ENCODE measurements at places on chromosomes 6 and 20.

GRCh38 chr6:136763716-136764516 is 28.4 kb downstream of the MAP3K5 start:
- DNase-seq = no peak

DNA sequence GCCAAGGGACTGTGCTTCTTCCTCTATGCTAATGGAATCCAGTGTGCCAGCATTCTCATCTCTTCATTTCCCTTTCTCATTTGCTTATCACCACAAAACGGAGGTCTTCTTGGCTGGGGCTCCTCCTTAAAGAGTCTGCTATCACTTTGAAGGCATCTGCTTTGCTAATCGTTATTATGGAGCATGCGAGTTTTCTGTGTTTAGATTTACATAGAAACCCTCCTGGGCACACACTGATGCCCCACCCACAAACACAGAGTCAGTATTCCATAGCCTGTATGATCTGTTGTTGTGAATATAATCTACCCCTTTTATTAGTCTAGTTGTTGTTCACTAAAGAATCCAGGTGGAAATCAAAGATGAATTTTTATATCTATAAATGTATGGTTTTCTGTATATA is 83.4 kb upstream of the XRN2 start:
- no peak for DNase-seq

GRCh38 chr6:111943726-111944125 is 70.5 kb upstream of the FYN start:
- no peak for DNase-seq

DNA sequence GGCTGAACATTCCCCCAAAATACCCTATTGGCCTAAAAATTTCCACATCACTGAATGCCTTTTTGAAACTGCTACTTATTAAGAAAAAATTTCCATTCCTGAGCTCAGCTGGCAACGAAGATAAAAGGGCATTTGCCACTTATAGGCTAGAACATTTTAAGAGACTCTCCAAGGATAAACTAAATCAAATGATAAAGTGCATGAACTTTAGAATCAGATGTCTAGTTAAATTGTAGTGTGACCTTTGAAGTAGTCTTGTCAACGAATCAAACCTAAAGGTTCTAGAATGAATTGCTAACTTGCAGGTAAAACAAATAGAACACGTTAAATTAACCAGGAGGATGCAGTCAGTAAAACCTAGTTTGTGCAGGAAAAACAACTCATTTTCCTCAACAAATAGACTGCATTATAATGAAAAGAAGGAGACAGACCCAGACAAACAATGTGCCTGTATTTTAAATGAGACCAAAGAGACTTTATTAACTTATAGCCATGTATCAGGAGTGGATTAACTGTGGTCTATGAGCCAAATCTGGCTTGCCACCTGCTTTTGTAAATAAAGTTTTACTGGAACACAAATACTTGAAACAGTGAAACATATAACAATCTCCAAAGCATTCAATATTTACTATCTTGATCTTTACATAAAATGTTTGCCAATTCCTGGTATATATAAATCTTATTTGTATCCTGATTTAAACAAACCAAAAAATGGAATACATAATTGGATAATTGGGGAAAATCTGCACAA is 184.4 kb downstream of the MEI4 start:
- DNase-seq = no peak

GRCh38 chr6:73086726-73087125 is 138.6 kb downstream of the KHDC1L start:
- no peak for DNase-seq

GRCh38 chr6:169141671-169142537 is 111.7 kb downstream of the THBS2 start:
- DNase-seq = no peak

- DNase-seq = no peak
Observed at GRCh38 chr20:8330319-8330784, 198.3 kb downstream of the PLCB1 start.

- DNase-seq = peak; percentile 55
Observed at GRCh38 chr20:43681468-43681942, 14.6 kb downstream of the MYBL2 start.

DNA sequence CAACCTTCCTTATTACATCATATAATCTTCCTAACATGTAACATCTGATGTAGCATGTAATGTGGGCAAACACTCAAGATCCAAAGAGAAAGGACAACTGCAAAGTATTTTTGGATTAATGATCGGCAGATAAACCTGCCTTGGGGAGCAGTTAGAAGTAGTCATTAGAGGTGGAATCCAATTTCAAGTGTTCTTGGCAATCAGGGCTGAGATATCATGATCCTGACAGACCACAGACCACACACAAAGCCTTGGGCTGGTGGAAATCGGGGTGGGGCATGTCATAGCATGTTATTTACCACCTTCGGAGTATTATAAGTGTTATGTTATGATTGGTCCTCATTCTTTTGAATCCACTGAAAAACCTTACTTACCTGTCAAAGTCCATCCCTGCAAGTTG is 16.3 kb downstream of the NCOA5 start:
- DNase-seq = no peak

- no peak for DNase-seq
Observed at GRCh38 chr6:393391-394221, 2.1 kb downstream of the IRF4 start.

GRCh38 chr6:79076160-79076559 is 1.9 kb downstream of the PHIP start:
- DNase-seq = no peak

DNA sequence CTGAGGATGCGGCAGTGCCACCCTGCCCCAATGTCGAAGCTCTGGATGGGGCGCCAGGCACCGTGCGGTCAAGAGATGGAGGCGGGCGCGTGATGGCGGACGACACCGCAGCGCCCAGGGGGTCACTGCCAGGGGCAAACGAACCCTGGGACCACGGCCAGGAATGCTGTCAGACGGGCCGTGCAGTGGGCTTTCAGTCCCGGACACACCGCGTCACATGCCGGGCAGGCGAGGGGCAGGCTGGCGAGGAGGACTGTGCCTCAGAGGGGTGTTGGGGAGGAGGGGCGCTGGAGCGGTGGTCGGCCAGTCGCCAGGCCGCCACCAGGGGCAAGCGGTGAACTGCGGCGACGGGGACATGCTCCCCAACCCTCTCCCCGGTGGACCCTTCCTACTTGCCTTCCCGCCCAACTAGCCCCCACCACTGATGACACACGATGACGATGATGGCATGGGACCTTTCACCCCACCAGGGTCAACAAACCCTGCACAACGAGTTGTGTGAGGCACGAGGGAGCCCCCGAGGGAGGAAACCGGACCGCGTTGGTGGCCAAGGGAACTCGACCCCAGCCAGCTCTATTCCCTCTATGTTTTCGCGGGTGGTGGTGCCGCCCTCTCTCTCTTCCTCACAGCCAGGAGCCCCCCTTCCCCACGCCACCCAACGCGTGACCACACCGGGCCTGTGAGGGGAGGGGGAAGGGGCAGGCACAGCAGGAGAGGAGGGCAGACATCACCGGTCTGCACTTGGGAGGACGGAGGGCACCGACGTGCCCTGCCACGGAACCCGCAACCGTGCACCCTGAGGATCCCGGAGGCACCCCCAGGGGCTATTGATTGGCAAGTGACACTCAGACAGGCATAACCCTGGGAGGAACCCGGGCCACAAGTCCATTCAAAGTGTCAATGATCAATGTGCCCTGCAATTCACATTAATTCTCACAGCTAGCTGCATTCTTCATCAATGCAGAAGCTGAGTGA is 1960.9 kb upstream of the DEFB115 start:
- DNase-seq = no peak

DNA sequence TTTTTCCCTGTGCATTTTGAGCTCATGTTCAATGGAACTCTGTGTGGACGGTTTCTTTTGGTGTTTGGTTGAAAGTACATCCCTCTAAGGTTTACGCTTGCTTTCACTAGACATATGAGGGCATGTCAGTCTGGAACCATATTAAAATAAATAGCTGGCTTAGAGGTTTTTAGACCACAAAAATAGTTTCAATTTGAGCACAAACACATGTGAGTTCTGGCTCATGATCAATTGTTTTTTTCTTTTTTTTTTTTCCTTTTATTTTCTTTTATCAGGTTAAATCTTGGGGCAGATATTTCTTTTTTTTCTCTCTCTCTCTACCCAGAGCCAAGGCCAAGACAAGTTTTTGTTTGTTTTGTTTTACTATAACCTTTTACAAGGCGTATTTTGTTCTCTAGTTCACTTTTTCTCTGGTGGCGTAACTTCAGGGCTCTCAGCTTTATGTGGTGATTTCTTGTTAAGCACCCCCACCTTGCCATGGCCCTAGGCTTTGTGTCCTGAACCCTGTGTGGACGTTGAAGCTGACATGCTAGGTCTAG is 92.9 kb downstream of the SHLD1 start:
- DNase-seq = no peak

GRCh38 chr6:166381381-166381732 is 1.4 kb downstream of the MPC1 start:
- no peak for DNase-seq

DNA sequence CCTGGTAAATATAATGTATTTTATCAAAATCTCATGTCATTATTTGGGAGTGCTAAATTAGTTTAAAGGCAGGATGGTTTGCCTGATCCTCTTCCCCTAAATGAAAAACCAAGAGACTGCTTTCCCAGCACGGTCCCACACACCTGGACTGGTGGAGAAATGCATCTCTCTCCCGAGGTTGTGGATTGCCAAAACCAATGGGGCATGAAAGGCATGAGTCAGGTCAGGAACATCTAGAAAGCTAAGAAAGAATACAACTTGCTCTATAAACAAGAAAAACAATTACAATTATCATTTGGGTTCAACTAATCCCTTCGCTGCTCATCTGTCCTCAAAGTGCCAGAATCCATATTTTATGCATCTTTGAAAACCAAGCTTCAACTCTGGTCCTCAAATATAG is 308.3 kb upstream of the IRAK1BP1 start:
- no peak for DNase-seq

GRCh38 chr6:43075670-43076463 is at the start of gene PTK7:
Gene PTK7 (plus strand): TSS chr6:43076314. CDS start chr6:43076489, 175 bp downstream.
- DNase-seq = peak; percentile 78

DNA sequence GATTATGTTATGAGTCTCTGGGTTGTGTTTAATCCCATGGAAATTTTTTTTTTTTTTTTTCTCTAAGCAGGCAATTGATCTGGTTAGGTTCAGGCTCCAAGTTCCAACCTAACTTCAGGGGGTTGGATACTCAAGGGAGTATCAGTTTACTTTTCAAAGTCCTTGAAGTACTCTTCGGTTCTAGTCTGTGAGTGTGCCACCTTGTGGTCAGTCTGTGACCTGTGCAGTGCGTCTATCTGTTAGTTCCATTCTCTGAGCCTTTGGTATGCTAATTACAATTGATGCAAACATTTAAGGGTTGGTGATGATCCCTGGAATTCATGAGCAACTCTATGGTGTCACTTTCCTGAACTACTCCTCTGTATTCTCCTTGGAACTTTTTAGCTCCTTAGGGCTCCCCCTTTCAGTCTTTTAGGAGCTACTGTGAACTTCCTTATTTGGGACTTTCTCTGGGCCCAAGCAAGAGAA is 342.0 kb downstream of the SOX4 start:
- DNase-seq = no peak

GRCh38 chr6:34182751-34183531 is 37.1 kb upstream of the GRM4 start:
- DNase-seq = no peak

- DNase-seq = no peak
Observed at GRCh38 chr6:153511896-153512496, 380.9 kb upstream of the RGS17 start.

- no peak for DNase-seq
Observed at GRCh38 chr6:148273962-148274752, 68.5 kb upstream of the SASH1 start.

GRCh38 chr6:34132486-34133185 is 13.3 kb downstream of the GRM4 start:
- DNase-seq = peak; percentile 55

- DNase-seq = no peak
Observed at GRCh38 chr6:47419621-47420020, 58.0 kb upstream of the CD2AP start.

GRCh38 chr6:89495961-89496535 is 63.1 kb downstream of the ANKRD6 start:
- no peak for DNase-seq

- no peak for DNase-seq
Observed at GRCh38 chr6:27494987-27495385, 22.1 kb upstream of the ZNF184 start.

GRCh38 chr6:52691718-52692117 is 20.8 kb downstream of the TMEM14A start:
- no peak for DNase-seq

- DNase-seq = no peak
Observed at GRCh38 chr6:44493593-44493992, 106.1 kb downstream of the CDC5L start.

DNA sequence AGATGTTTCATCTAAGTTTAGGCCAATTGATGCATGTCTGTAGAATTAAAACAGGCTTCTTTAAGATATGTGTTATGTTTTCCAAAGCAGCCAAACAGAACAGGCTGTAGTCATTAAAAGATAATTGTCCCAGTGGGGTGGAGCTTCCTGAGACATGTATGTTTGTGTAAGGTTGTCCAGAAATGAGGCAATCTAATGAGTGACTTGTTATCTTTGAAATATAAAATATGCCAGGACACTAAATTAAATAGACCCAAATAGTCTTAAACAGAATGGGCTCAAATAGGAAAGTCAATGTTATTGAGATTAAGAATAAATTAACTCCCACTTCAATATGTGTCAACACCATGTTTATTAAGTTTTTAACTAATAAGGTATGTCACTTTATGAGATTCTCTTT is 204.7 kb upstream of the RNF217 start:
- DNase-seq = no peak

DNA sequence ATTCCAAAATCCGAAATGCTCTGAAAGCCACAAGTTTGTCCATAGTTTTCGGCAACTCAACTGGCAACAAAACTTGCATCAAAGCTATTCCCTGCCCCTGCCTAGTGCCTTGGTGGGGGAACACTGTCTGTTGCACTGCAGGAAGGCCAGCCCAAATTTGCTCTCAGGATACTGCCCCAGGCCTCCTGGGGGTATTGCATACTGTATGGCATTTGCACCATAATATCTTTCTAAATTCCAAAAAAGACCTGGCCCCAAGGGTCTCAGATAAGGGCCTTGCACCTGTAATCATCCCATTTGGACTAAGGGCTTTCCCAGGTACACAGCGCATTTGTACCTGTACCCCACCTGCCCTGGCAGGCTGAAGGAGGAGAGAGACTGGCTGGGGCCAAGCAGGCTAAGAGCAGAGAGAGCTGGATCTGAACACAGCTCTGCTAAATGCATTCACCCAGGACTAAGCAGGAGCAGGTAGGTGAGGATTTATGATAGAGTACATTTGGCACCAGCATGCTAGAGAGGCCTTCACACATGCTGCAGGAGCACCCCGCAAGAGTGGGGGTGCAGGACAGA is 4.0 kb upstream of the GRM4 start:
- DNase-seq = no peak

DNA sequence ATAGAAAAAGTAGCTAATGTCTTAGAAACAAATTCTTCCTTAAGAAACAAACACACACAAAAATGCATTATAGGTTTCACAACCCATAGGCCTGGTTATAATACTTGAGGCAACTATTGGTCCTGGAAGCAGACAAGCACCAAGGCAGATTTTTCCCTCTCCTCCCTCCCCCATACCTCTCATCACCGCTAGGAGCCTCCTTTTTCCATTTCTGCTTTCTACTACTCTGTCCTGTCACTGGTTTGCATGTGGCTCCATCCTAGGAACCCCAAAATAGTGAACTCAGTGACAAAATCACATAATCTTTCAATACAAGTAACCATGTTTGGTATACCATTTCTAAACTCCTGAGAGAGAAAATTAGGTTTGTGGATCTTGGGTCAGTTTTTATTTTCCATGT is 66.1 kb downstream of the HMGCLL1 start:
- DNase-seq = no peak

- no peak for DNase-seq
Observed at GRCh38 chr6:37033819-37034795, 28.7 kb downstream of the FGD2 start.

GRCh38 chr20:38880952-38881735 is 45.1 kb upstream of the FAM83D start:
- no peak for DNase-seq

All from Caco-2 (cell line).